Central memory CD8-positive, alpha-beta T cell (primary cell): ENCODE measurements at places on chromosomes 11 and 22.
A peak's percentile ranks its signal among the peaks of the same experiment; 100 is the strongest.

DNA sequence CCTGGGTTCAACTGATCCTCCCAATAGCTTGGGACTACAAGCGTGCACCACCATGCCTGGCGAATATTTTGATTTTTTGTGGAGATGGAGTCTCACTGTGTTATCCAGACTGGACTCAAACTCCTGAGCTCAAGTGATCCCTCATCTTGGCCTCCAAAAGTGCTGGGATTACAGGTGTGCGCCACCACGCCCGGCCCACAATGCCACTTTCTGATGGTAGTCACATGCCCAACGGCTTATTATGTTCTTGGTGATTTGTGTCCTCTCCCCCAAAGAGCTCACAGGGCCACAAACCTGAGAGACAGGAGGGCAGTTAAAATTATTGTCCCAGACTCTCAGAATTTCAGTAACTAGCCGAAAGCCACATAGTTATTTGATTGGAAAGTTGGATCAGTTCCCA is 9.6 kb downstream of the GRIK4 start:
- H3K4me1 ChIP-seq = peaks cover 3% of the 10 kb centered on the region
- no peaks in the 10 kb centered on the region for H3K36me3 ChIP-seq
- H3K27ac ChIP-seq = no peak overlapping the region
- no peak for DNase-seq
- H3K4me3 ChIP-seq = no peak overlapping the region
- H3K27me3 ChIP-seq = peaks cover 62% of the 10 kb centered on the region

- no peak within 1 kb of the TSS for H3K4me3 ChIP-seq
- H3K36me3 ChIP-seq = no peaks in the 10 kb centered on the region
- H3K4me1 ChIP-seq = peaks cover 7% of the 10 kb centered on the region
- peak within 1 kb of the TSS; percentile 23 for H3K27ac ChIP-seq
- no peak for DNase-seq
Measured at GRCh38 chr11:60378354-60378753, at the start of gene MS4A7. TSS of gene MS4A7 (plus strand) at chr11:60378532. CDS start at chr11:60383142, 4,610 bp downstream.

GRCh38 chr11:933142-933851 is 7.6 kb downstream of the AP2A2 start:
- H3K27ac ChIP-seq = no peak overlapping the region

DNA sequence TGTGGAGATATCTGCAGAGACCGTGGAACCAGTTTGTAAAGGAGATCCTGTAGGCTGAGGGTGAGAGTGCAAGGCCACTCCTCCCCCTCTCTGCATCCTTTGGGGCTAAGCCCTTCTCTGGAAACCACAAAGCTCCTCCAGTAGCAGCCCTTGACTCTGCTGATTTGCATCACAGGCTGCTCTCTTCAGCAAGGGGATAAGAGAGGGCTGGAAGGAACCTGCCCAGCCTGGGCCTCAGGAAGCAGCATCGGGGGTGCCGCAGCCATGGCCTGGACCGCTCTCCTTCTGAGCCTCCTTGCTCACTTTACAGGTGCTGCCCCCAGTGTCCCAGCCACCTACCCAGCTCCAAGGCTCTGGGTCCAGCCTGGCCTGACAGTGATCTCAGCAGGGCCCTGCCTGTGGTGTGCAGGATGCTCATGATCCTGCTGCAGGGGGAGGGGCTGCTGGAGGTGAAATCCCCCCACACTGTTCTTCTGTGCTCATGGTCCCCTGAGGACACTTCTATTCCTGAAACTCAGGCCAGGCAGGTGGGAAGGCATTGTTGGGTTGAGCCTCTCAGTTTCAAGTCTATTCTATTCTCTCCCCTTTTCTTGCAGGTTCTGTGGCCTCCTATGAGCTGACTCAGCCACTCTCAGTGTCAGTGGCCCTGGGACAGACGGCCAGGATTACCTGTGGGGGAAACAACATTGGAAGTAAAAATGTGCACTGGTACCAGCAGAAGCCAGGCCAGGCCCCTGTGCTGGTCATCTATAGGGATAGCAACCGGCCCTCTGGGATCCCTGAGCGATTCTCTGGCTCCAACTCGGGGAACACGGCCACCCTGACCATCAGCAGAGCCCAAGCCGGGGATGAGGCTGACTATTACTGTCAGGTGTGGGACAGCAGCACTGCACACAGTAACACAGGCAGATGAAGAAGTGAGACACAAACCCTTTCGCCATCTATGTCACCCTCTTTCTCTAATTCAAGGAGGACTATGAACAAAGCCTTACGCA is 68.5 kb upstream of the IGLL5 start:
- peaks cover 3% of the 10 kb centered on the region for H3K36me3 ChIP-seq
- H3K4me1 ChIP-seq = peaks cover 99% of the 10 kb centered on the region
- H3K4me3 ChIP-seq = peak overlapping the region; percentile 80
- no peak for DNase-seq
- H3K27ac ChIP-seq = peak overlapping the region; percentile 82

GRCh38 chr11:69540118-69541000 is 58.9 kb downstream of the LINC01488 start:
- H3K36me3 ChIP-seq = no peaks in the 10 kb centered on the region
- no peaks in the 10 kb centered on the region for H3K4me1 ChIP-seq
- no peak for DNase-seq
- no peak overlapping the region for H3K27ac ChIP-seq

- DNase-seq = no peak
- no peaks in the 10 kb centered on the region for H3K27me3 ChIP-seq
- H3K36me3 ChIP-seq = peaks cover 1% of the 10 kb centered on the region
- peaks cover 6% of the 10 kb centered on the region for H3K4me1 ChIP-seq
- H3K4me3 ChIP-seq = no peak overlapping the region
Measured at GRCh38 chr11:16820324-16821092, 82.1 kb downstream of the C11orf58 start.
